ENCODE measurements at places on chromosomes 3 and 15.

DNA sequence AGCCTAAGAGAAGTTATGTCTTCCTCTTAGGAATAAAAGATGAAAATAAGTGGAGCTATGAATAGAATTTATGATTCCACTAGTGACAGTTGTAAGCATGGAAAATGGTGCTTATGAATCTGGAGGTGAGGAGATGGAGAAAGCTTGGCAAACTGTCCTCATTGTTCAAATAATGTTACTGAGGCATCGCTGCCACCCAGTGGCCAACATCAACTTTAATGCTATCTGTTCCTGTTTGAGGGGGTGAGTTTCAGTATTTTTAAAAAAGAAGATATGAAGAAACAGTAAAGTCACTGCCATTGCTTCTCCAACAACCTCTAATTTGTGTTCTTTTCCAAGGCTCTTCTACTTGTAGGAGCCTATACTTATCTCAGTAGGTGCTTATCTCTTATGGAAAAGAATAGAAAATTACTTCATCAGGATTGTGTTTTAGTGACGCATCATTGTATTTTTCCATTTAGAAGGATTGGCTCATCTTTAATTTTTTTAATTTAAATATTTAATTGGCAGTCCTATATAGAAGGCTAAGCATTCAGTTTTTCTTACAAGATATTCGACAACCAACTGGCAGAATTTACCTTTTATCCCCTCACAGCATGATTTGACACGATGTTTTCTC lies 260.4 kb upstream of the P2RY1 start:
- no peak for DNase-seq

DNA sequence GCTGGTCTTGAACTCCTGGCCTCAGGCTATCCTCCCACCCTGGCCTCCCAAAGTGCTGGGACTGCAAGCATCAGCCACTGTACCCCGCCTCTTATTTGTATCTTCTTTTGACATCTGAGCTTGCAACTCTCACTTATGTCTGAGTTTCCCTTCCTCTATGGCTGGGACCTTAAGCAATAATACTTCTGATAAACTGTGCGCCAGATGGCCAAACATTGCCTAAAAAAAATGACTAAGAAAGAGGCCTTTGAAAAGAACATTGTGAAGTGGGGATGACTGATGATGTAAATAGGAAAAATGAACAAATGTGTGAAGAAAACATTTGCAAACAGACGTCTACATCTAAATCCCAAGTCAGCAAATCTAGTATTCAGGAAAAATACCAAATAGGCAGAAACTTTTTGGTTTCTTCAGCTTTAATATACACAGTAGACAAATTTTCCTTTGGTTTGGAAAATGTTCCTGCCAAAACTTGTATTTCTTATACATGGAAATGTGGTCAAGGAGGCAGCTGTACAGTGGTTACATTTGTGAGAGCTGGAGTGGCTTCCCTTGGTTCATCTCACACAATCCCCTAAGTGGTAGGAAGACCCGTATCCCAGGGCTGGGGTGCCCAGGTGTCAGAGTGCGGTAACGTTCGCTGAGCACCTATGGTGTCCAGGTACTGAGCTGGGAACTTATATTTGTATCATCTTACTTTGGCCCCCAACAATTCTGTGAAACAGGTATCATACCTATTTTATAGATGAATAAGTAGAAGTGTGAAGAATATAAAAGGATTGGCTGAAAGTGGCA lies 11.6 kb upstream of the TFRC start:
- DNase-seq, result no peak

- DNase-seq, result no peak
Measured at GRCh38 chr15:80170596-80170995, 17.8 kb downstream of the FAH start.

GRCh38 chr3:184029443-184029842 lies 2.1 kb upstream of the HTR3D start:
- no peak for DNase-seq

DNA sequence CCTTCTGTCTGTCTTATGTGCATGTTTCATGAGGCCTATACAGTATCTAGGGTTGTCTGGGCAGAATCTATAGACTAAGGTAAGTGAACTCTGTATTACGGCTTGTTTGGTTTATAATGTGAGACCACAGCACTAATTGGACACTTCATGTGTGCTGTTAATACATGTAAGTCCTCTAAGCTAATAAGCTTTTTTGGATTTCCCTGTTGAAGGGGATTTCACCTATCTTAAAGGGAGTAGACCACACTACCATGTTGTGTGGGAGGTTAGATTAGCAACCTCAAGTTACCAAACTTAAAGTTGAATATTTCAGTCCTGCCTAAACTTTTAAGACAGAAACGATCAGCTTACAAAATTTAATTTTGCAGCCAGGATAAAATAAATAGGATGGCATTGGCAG lies 189.8 kb upstream of the GOLIM4 start:
- DNase-seq, result no peak

DNA sequence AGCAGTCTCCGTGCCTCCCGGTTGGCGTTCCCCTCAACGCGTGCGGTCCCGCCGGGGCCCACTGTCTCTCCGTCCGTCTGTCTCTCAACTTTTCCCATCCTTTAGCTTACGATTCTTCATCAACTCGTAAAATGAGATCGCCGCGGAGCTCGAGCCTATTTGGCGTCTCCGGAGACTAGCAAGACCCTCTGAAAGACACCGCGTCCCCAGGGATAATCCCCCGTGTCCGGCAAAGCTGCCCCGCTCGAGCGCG lies 3.4 kb downstream of the GATA2 start:
- DNase-seq, result no peak

- DNase-seq, result no peak
Measured at GRCh38 chr3:72196377-72196929, 411.5 kb upstream of the PROK2 start.

GRCh38 chr3:187782006-187782405 lies 36.7 kb upstream of the BCL6 start:
- no peak for DNase-seq

DNA sequence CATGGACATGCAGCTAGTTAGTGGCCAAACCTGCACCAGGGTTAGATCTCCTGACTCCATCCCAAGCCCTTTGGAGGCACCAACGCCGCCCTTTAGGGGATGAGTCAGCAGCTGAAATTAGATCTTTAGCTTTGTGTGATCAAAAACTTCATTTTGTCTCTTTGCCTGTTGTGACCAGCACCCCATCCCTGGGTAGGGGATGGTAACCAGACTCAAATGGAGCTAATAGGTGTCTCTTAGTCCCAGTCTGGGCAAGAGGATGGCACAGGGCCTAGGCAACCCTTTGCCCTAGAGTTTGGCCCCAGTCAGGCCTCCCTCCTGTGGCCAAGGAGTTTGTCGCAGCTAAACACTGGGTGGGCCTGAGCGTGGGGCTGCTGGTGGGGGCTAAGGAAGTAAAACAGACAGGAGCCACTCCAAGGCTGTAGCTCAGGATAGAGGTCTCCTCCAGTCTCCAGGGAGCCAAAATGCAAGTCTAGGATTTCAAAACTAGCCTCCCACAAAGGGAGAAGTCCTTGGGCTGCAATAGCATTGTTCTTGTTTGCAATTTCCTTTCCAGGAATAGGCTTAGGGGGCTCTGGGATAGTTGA lies 105.1 kb downstream of the CPN2 start:
- DNase-seq, result no peak

- no peak for DNase-seq
Measured at GRCh38 chr3:143283432-143284128, 164.0 kb downstream of the CHST2 start.

DNA sequence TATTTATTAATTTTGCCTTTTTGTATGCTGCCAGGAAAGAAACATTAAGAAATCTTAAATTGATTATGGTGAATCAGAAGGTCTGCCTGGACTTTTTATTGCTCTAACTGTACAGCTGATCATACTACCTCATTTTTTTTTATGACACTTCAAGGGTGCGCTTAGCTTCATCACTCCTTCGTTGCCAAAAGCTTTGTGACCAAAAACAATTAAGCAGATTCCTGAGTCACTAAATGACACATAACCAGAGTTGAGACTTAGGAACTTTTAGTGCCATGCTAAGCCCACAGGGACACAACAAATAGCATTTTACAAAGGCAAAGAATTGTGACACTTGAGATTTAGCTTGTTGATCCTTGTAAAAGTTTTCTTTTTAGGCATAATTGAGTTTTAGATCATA lies 4.9 kb downstream of the ADIPOQ start:
- no peak for DNase-seq

- no peak for DNase-seq
Measured at GRCh38 chr3:172104471-172105072, 65.2 kb downstream of the FNDC3B start.

DNA sequence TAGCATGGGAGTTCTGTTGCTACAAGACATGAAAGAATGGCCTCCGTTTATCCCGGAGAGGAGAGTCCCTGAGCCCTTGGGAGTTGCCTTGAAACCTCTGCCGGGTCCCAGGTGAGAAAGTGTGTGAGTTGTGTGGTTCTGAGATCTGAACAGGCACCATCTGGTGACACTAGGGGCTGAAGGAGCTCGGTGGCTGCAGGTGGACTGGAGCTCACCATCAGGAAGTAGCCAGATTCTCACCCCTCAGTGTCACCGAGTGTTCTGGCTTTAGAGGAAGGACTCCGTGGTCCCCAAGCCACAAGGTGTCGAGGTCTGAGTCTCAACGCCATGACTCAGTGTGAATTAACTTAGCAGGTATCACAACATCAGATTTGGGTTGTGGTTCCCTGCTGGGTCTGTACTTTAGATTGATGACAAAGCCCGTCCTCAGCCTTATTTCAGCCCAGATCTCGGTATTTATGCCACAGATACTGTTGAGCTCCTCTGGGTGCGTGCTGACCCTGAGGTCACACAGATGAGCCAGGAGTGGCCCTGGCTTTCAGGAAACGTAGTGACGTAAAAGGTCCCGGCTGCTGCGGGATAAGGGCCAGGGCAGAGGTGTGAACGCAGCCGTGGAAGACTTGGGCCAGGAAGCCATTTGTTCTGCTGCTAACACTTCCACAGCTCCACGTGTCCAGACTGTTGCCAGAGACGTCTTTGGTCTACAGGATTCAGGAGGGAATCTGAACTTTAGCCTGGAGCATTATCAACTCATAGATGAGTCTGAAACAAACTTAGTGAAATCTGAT lies 54.4 kb downstream of the PGPEP1L start:
- DNase-seq, result no peak

DNA sequence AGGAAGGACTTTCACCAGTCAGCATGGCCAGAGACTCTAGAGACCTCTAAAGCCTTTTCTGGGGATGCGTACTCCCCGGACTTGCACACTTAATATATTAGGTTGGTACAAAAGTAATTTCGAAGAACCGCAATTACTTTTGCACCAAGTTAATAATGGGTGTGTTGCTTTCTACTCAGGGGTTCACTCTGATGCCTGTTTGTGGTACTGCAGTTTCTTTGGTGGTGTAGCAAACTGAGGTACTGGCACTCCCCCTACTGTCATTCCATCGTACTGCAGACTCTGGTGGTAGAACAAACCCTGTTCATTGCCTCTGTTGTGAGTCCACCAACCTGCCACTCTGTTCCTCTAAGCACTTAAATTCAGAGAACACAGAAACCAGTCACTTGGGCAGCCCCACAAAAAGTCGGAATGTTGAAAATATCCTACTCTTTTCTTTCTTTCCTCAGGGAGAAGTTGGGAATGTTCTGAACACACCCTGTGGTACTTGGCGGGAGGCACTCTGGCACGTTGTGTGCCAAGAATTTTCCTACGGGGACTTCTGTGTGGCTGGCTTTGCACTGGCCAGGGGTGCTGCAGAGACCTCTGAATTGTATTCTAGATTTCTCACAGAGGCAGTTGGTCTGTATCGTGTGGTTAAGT lies 46.3 kb downstream of the GABRG3 start:
- DNase-seq, result no peak

DNA sequence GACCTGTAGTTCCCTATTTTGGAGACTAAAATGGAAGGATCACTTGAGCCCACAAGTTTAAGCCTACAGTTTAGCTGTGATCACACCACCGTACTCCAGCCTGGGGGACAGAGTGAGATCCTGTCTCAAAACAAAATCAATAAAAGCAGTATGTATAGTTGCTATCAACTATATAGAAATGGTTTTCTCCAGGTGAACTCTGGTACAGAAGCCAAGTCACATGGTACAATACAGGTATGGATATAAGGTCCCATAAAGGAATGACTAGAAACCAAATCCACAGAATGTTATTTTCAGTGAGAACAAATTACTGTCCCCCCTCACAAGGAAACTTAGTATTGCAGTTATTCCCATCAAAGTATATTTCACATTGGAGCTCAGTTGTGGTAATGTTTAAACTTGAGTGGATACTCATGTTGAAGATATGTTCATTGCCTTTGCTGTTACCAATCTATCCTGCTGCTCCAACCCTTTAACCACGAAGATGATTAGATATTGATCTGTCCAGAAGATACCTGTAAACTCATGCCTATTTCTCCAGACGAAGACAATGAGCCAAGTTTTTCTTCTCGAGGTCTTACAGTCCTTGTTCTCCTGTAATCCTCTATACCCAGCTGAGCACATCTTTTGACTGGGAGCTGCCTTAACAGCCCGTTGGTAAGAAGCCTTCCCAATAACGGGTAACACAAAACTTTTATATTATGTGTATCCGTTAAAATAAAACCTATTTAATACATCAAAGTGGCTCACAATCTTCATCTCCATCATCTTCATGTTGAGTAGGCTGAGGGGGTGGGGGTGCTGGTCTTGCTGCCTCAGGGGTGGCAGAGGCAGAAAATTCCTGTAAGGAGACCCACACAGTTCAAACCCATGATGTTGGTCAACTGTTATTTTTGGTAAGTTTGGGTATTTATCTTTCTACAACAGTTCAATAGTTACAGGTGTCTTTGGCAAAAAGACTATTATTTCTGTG lies 24.6 kb downstream of the TRA2B start:
- DNase-seq, result no peak

DNA sequence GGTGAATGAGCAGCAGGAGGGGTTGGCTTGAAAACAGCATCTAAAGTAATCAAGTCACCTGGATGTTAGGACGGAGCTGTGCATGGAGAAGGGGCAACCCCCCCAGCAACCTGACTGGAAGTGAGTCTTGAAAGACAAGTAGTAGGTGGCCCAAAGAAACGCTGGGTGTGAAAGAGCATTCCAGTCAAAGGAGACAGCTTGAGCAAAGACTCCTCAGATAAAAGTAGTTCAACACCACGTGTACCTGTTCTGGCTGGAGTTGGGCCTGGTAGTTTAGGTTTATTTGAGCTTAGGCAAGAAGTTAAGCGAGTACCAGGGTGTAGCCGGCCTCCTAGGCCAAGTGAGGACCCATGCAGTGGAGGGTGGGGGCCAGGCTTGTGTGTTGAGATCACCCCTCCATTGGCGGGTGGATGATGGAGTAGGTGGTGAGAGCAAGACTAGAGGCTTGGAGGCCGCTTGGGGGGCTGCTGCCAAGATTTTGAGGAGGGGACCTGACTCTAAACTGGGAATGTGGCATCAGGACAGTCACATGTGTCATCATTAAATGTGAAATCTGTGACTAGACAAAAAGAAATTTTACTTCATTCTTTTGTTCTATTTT lies 61.3 kb downstream of the ABHD2 start:
- no peak for DNase-seq

GRCh38 chr15:52261498-52262242 lies 33.9 kb downstream of the MYO5C start:
- no peak for DNase-seq

GRCh38 chr15:80695099-80695910 lies at the start of gene ABHD17C:
TSS of gene ABHD17C (plus strand) at chr15:80695310. CDS start at chr15:80695430, 120 bp downstream.
- DNase-seq, result peak; percentile 4

DNA sequence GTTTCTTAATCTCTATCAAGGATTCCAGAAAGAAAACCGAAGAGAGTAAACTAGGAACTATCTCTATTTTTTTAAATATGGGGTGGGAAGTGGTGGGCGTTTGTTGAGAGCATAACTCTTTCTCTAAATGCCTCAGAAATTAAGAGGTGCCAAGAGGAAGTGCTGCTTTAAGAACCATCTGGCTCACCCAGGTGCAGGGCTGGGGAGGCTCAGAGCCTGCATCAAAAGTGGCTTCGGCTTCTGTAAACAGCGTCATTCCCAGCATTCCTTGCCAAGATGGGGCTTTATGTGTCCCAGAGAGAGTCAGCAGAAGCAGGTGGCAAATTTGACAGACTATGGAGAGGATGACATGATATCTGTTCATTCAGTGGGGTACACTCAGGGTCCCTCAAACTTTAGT lies 123.3 kb upstream of the BFSP2 start:
- no peak for DNase-seq
